ENCODE measurements at places on chromosomes 1 and 21.

DNA sequence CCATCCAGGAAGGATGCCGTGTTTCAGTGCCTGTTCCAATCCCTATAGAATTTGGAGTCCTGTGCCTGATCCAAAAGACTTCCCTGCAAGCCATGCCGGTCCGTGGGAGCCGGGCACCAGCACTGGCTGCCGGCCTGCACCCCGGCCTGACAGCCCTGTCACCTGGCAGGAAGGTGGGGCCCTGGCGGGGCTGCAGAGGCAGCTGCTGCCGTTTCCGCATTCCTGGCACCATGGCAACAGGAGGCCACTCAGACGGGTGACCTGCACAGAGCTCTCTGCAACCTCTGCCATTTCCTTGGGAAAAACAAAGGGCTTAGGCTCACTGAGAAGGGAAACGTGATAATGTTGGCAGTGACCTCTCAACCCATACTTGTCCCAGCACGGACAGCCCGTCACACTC is 63.2 kb upstream of the TMEM51 start:
- no peak for DNase-seq

GRCh38 chr1:45617618-45618017 is 6.2 kb downstream of the CCDC17 start:
- no peak for DNase-seq

GRCh38 chr21:38413958-38414548 is 84.2 kb downstream of the ERG start:
- no peak for DNase-seq

DNA sequence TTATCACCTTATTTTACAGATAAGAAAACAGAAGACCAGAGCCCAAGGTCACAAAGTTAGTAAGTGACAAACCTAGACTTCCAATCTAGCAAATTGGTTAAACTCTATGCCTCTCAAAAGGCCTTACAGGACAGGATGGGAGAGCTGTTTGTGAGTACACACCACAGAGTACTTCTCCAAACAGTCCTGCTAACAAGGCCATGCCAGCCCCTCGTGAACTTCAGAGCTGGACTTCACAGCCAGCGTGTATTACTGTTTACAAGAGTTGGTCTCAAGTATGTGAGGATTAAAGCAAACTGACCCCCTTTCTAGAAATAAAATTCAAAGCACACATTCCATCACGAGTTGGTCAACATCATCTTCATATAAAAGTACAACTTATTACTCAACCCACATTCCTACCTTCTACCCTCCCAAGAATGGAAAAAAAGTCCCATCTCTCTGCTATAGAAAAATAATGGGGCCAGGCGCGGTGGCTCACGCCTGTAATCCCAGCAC is 19.8 kb upstream of the UBR4 start:
- no peak for DNase-seq

- no peak for DNase-seq
Measured at GRCh38 chr1:23081376-23081775, 62.1 kb downstream of the KDM1A start.

- no peak for DNase-seq
Measured at GRCh38 chr1:117270679-117271078, 60.0 kb upstream of the VTCN1 start.

- DNase-seq, result no peak
Measured at GRCh38 chr1:240539769-240540414, 72.1 kb downstream of the GREM2 start.

GRCh38 chr21:25487046-25487594 is 120.2 kb downstream of the MRPL39 start:
- no peak for DNase-seq

DNA sequence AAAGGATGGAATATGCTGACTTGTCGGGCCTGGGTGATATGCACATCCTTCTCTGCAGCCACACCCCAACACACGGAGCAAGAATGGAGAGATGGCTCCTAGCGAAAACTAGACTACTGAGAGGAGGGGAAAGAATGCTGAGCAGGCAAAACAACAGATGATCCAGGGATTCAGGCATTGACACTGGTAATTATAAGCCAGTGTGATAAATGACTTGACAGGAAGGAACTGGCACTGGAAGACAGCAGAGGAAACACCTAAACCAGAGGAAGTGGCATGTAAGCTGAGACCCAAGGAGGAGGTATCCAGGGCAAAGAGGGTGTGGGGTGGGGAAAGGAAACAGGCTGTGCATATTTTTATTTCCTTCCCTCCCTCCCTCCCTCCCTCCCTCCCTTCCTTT is 31.7 kb upstream of the KHDRBS1 start:
- DNase-seq, result no peak

DNA sequence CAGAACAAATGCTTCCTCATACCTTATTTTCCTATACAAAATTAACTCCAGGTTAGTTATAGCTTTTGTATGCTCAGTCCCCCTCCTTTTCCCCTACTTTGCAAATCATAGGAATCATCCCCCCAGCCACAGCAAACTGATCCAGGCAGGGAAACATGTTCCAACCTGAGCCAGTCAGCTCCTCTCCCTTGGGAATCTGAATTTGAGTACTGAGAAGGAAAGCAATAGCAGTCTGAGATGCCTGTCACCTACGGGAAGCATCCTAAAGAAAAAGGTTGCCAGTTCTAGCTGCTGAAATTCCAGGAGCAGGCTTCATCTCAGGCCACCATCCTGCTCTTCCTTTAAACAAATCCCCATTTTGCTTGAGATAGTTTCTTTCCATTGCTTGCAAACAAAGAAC is 6.9 kb downstream of the ADSS2 start:
- no peak for DNase-seq

DNA sequence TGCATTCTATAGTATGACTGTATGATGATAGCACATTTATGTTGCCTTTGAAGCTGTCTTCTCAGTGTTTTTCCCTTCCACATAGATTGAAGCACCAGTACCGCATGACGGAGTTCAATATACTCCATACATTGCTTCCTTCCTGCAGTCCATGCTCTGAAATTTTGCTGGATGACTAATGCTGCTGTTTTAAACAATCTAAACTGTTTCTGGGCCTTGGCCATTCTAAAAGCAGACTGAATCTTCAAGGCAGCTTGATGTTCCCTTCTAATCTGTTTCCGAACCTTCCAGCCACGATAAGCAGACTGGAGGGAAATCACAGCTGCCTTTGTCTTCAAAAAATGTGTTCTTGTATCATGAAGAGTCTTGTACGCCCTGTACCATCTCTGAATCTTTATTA is 36.2 kb upstream of the F13B start:
- no peak for DNase-seq

DNA sequence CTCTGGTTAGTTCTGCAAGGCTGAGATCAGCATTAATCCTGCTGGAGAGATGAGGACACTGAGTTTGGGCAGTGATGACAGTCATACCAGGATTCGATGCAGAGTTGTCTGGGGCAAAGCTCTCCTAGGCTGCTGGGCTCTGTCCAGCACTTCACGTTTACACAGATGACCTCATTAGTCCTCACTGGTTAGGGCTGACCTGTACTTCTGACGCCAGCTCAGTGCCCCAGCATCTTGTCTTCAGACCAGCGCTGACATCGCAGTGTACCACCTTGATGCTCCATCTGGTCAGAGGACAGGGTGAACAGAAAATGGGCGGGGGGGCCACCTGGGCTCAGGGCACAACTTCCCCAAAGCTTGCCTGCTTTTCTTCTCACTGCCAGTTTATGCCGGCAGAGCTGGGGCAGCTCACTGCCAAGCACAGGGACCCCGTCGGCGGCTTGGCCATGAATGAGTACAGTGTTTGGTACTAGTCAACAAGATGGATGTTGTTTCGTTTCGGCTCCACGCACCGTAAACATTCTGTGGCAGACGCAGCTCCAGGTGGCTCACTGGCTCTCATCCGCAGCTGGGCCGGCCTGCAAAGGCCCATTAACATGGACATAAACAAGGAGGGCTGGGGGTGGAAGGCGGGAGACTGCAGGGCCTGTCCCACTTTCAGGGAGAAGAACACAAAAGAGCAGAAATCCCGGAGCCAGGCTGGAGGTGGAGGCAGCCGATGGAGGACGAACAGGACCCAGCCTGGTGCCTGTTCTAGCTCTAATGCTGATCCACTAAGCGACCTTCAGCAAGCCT is 118.7 kb downstream of the GLIS1 start:
- DNase-seq, result no peak

DNA sequence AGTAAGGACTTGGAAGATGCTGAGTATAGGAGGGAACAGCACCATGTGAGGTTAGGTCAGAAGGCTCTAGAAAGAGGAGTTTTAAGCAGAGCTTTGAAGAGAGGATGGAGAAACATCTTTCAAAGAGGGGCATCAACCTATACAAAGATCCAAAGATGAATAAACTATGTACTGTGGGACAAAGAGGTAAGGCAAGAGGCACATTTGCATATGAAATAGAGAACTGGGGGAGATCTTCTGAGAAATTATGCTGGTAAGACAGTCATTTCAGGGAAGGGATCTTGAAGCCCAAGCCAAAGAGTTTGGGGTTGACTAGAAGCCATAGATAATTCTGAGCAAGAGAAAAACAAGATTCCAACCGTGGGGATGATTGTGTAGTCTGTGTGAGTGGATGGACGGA is 70.0 kb downstream of the LGR6 start:
- DNase-seq, result no peak

GRCh38 chr1:18292531-18292930 is 184.9 kb downstream of the IGSF21 start:
- DNase-seq, result no peak

- no peak for DNase-seq
Measured at GRCh38 chr1:156655151-156655903, 13.4 kb downstream of the BCAN start.

GRCh38 chr1:37741130-37741529 is 23.8 kb downstream of the EPHA10 start:
- DNase-seq, result no peak

- DNase-seq, result no peak
Measured at GRCh38 chr1:162671664-162672410, 39.6 kb downstream of the DDR2 start.

GRCh38 chr1:229027158-229027557 is 243.8 kb upstream of the RAB4A start:
- DNase-seq, result no peak

GRCh38 chr21:34818662-34819158 is 149.9 kb downstream of the CLIC6 start:
- no peak for DNase-seq

DNA sequence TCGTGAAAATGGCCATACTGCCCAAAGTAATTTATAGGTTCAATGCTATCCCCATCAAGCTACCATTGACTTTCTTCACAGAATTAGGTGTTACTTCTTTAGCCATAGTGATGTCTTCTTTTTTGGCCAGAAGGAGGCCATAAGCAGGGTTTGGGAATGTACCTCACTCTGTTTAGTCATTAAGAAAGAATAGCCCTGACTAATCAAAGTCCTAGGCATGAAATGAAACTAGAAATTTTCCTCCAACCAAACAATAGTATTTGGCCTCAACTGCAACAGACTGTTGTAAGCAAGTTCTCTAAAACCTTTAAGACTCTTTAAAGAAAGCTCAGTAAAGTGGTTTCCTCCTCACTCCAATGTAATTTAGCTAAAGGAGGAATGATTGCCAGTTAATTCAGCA is 163.9 kb downstream of the AKT3 start:
- no peak for DNase-seq

DNA sequence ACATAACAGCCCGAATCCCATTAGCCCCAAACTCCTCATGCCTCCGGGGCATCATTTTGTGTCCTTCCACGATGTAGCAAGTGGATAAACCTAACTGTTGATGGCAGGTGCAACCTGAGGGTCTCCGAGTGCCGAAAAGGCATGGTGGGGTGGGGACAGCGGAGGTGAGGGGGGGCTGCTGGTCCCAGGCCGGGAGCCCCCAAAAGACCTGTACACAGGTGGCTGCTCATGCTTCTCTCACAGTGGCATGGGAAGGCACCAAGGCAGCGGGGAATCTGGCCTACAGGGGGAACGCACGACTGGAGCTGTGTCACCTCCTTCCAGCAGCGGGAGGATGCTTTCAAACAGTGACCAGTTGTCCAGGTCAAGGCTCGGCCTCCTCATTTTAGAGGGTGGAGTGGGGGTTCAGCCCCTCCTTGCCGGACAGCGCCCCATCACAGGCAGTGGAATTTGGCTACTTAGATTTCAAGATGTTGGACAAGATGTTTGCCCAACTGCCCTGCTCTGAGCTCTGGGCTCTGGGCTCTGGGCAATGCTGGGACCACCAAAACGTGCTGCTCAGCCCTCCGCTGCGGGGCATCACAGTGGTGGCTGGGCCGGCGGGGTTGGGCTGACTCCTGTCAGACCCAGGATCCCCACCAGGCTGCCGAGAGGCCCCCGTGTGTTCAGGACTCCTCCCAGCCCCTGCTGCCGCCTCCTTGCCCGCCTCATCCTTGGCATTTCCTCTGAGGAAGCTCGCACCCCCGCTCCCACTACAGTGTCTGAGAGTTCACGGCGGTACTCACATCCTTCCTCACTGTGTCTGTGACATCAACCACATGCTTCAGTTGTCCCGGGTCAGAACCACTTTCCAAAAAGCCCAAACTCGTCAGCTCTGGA is 7.6 kb downstream of the DNMT3L start:
- no peak for DNase-seq

GRCh38 chr1:156754219-156754618 is 2.7 kb upstream of the HDGF start:
- no peak for DNase-seq

DNA sequence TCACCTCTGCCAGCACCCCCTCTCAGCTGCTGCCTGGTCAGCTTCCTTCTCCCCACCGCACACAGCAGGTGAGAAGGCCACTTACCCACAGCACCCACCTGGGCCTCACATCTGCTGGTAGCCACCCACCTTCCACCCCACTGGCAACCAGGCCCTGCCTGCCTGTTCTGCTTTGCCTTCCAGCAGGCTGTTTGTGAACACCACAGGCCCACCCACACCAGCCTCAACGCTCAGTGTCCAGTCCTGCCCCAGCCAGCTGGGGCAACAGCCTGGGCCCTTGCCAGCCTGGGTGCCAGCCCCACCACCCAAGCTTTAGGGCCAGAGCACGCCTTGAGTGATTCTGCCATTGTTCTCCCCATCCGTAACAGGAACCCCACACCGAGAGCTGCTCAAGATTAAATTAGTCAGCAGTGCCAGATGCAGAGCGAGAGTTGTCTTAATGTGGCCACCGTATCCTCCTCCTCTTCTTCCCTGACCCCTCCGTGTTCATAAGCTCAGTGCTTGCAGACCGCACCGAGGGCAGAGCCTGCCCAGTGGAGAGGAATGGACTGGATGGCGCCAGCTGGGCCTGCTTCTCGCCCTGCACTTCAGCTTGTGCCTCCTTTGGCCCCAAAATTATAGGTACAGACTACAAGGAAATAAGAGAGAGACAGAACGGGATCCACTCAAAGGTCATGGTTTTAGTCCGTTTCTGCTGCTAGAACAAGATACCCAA is 120.3 kb upstream of the COL6A1 start:
- no peak for DNase-seq

DNA sequence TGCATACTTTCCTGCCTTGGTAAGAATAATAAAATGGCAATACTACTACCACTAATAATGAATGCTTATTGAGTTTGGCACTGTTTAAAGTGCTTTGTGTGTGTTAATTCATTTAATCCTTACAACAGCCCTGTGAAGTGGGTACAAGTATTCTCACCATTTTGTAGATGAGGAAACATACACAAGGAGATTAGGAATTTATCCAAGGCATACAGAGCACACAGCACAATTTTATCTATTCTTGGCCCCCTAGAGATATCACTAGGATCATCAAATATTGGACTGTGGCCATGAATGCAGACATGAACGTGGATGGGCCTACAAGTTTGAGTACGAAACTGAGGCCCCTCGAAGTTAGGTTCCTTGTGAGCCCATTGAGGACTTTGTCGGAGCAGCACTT is 39.5 kb downstream of the TENT5C start:
- DNase-seq, result no peak
